ENCODE measurements at places on chromosomes 3 and 15. TPM values are rescaled to one million over a fixed set of nuclear protein-coding genes. Genes with fewer than 3 reads are reported as not detected.

ARNT2 gene
- 57.1 TPM for total RNA-seq

SEMA6D gene
- total RNA-seq: 11.8 TPM

- DNase-seq: no peak
Observed at GRCh38 chr15:62307551-62307950, 142.5 kb upstream of the C2CD4B start.

DNA sequence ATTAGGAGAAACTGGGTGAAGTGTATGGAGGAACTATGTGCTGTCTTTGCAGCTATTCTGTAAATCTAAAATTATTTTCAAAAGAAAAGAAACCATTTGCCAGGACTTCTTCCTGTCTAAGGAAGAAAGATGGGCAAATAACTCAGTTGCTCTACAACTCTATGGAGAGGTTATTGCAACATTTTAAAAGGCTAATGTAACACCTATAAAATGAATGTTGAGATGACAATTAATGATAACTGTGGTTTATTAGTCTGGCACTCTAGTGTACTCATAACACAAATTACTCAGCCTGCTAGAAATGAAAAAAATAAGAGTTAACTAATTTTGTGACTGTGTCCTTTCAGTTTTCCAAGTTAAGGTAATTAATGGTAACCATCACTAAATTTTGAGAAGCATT, 32.3 kb downstream of the SLC4A7 start:
- DNase-seq: no peak

DNA sequence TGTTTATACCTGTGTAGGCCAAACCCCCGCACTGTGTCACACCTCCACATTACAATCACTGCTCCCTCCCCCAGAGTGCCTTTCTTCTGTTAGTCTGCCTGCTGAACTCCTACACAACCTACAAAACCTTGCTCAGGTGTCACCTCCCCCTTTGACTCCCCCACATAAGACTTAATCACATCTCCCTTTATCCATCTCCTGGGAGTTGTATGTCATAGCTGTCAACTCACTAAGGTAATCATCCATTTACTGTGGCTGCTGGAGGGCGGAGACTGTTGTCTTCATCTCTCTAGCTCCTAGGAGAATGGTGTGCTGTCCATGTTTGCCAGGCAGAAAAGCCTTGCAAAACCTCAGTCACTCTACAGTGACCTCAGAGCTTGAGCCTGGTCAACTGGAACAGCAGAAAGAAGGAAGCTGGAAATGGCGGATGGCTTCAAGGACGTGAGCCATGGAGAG, 43.8 kb downstream of the ZNF710 start:
- DNase-seq: no peak

- DNase-seq: no peak
Observed at GRCh38 chr3:69948246-69948862, 51.2 kb upstream of the SAMMSON start.

GRCh38 chr3:71977525-71977924, 192.6 kb upstream of the PROK2 start:
- DNase-seq: no peak

GRCh38 chr3:119786409-119786808, 4.5 kb downstream of the NR1I2 start:
- no peak for DNase-seq

GRCh38 chr15:85597155-85597815, 197.4 kb downstream of the KLHL25 start:
- no peak for DNase-seq

- no peak for DNase-seq
Observed at GRCh38 chr3:56025326-56025725, 442.9 kb downstream of the ERC2 start.

GRCh38 chr3:21466476-21466875, 284.5 kb downstream of the ZNF385D start:
- DNase-seq: no peak

Measured in neural crest cell (in vitro differentiated cells).